ENCODE measurements at places on chromosomes 2 and 18.

DNA sequence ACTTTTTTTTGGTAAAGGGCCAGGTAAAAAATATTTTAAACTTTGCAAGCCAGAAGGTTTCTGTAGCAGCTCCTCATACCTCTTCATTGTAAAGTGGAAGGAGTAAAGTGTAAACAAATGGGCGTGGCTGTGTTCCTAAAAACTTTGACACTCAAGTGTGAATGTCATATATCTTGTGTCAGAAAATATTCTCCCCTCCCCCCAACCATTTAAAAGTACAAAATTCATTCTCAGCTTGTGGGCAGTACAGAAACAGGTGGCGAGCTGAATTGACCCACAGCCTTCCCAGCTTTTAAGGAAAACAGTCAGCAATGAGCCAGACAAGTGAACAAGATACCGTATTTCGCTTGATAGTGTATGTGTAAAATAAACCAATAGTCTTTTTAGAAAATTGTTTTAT lies 4.0 kb downstream of the YPEL5 start:
- no peak for DNase-seq

- no peak for DNase-seq
Observed at GRCh38 chr2:17460371-17461086, 57.7 kb downstream of the RAD51AP2 start.

GRCh38 chr18:23671564-23671963 lies 8.9 kb upstream of the ANKRD29 start:
- no peak for DNase-seq

GRCh38 chr2:239073270-239073669 lies 225.4 kb downstream of the TWIST2 start:
- DNase-seq = no peak

DNA sequence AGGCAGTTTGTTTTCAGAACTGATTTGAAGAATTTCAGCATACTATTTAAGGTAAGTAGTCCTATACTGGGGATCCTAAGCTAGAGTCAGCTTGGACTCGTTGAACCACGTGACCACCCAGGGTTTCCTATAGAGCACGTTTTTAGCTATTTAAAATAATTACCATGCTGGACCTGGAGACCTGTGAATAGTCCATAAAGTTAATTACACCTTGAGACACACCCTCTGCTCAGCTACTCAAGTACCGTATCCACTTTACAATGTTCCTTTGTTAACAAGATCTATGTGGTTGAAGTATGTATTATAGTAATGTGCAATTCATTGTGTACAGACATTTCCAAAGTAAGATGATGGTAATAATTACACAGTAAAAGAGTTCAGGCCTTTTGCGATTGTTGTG lies 67.6 kb downstream of the CRIM1 start:
- no peak for DNase-seq

DNA sequence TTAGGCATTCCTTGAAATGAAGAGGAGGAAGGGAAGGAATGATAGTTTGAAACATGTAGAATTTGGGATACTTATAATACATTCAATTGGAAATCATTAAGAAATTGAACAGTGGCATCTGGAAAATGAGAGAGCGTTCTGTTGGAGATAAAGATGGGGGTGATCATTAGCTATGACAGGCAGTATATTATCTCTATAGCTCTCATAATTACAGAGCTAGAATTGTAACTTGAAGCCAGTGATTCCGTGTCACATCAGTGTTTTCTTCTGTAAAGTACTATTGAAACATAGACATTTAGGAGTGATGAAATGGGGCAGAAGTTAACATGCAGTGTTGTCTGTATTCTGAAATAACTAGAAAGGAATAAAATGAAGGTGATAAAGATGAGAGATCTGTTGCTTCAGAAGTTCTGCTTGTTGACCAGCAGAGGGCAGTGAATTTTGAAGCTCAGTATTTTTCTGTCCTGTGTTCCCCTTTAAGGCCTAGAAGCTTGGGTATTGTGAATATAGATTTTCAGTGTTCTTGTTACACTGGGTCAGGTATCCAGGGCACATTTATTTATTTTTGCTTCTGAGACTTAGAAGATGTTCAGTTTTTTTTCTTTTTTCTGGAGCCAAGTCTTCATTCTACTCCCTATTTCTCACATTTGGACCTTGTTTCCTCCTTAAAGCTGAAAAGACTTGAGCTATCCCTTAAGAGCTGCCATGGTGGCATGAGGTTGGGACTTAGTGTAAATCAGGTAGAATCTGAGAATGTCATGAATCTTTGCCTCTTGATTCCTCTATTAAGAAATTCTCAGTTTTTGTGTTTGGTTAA lies 157.4 kb downstream of the TAF4B start:
- DNase-seq = no peak

GRCh38 chr2:17615728-17616351 lies 75.3 kb downstream of the VSNL1 start:
- DNase-seq = no peak

GRCh38 chr18:79495591-79496071 lies 99.9 kb downstream of the NFATC1 start:
- peak; percentile 71 for DNase-seq

- no peak for DNase-seq
Observed at GRCh38 chr2:113877711-113878598, 11.9 kb upstream of the ACTR3 start.

DNA sequence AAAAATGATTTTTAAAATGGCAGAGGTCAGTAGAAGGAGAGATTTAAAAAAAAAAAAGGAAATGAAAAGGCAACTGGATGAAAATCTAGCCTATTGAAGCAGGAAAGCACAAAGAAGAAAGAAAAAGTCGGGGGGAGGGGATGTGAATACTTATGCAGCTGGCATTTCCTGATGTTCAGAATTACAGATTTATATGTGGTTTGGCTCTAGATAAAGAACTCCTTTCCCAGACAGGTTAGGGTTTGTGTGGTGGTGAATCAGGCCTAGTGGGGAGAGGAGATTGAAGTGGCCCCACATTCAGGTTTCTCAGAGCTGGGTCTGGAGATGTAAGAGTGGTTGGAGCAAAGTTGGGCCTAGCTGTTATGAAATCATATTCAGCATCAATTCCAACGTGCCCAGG lies 394.4 kb downstream of the FIGN start:
- DNase-seq = no peak

GRCh38 chr2:3361518-3362389 lies 15.9 kb downstream of the EIPR1 start:
- DNase-seq = peak; percentile 67

DNA sequence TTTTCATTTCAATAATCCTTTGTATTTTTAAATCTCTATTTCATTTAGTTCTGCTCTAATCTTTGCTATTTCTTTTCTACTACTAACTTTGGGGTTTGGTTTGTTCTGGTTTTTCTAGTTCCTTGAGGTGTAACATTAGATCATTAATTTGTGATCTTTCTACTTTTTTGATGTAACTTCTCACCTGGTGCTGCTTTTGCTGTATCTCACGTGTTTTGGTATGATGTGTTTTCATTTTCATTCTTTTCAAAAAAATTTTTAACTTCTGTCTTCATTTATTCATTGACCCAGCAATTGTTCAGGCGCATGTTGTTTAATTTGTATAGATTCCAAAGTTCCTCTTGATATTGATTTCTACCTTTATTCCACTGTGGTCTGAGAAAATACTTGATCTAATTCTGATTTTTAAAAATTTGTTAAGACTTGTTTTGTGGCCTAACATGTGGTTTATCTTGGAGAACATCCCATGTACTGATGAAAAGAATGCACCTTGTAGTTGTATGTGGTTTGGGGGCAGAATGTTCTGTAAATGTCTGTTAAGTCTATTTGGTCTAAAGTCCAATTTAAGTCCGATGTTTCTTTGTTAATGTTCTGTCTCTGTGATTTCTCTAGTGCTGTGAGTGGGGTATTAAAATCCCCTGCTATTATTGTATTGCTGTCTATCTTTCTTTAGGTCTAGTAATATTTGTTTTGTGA lies 17.3 kb upstream of the MALT1 start:
- no peak for DNase-seq

DNA sequence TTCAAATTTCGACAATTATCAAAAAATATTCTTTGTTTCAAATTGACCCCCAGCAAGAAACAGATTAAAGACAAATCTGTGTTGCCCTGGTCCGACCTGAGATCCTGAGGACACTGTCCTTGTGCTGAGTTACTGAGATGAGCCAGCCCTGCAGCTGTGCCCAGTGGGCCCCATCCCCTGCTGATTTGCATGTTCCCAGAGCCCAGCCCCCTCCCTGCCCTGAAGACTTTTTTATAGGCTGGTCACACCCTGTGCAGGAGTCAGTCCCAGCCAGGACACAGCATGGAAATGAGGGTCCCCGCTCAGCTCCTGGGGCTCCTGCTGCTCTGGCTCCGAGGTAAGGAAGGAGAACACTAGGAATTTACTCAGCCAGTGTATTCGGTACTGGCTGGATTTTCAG lies 31.4 kb upstream of the ZNG1B start:
- no peak for DNase-seq

- no peak for DNase-seq
Observed at GRCh38 chr2:165149439-165149838, 54.4 kb downstream of the SCN3A start.

DNA sequence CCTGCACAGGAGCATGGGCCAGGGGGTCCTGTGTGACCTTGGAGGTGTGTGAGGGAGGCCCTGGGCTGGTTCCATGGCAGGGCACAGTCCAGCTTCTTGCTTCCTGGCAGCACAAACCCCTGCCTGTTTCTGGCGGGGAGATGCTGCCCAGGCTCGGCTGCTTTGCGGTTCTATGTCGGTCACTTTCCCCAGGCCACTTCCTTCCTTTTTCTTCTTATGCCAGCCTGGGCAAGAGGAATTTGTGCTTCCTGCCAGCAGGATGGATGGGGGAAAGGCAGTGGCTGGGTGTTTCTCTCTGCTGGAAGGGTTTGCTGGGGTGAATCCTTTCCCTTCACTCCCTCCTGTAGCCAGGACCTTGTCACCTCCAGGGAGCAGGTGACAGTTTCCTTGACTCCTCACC lies 24.3 kb downstream of the ASAP2 start:
- no peak for DNase-seq

DNA sequence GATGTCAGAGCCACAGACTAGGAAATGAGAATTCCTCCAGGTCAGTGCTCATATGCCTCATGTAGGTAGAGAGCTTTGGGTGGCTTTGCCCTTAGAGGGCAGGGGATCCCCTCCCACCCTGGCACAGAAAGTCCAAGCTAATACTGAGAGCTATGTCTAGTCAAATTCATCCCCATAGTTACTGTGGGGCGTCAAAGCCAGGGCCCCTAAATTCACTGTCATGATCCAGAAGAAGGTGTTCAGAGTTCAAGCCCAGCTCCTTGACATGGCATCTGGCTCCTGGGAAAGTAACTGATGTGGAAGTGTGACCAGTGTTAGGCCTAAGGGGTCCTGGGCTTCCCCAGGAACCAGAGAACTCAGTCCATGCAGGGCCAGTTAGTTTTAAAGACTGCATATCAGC lies 1.8 kb downstream of the THNSL2 start:
- no peak for DNase-seq

- no peak for DNase-seq
Observed at GRCh38 chr18:25732862-25733261, 357.6 kb downstream of the SS18 start.

- DNase-seq = no peak
Observed at GRCh38 chr2:231371430-231372054, 24.0 kb upstream of the B3GNT7 start.

DNA sequence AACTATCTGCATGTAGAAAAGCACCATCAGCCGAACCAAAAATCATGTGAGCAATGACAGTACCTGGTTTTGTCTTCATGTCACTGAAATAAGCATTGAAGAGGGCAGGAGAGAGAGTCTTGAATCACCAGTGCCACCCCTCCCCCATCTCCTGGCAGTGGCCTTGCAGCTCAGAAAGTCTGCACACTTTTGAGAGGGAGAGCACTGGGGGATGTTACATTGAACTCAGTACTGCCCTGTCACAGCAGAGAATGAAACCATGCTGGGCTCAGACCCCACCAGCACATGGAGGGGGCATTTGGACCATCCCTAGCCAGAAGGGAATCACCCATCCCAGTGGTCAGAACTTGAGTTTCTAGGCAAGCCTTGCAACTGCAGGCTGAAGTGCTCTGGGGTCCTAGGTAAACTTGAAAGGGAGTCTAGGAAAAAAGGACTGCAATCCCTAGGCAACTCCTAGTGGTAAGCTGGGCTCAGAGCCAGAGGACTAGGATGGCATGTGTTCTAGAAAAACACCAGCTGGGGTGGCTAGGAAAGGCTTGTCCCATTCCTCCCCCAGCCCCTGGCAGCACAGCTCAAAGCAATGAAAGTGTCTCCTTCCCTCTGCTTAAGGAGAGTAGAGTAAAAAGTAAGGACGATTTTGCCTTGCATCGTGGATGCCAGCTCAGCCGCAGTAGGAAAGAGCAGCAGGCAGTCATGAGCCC lies 259.9 kb upstream of the MYT1L start:
- peak; percentile 63 for DNase-seq

- no peak for DNase-seq
Observed at GRCh38 chr2:97736608-97737330, 23.4 kb downstream of the ZAP70 start.

DNA sequence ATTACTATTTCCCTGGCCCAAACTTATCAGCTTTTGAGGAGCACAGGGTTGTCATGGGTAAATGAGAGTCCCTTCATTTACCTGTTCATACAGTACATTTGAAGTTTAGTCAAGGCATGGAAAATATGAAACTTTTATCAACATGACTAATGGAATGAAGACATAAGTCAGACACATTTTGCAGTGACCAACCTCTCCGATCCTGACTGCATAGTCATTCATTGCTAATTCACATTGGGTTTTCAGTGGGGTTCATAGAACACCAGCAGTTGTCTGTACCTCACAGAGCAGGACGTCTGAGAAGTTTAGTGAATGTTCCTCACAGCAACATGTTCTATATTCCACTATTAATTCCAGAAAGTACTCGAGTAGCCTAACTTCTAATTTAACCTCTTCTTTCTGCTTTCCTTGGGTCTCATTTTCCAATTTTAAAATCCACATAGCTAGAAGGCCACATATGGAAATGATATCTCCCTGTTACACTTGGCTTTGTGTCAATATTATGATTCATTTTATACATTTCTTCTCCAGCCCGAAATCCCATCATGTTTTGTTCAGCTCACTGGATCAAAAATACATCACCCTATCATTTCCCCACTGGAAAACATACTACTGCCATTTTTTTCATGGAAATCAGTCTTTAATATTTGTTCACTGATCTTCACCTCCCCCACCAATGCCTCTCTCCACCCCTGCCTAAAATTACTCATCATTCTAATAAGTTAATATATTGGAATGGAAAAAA lies 65.9 kb downstream of the CDH20 start:
- DNase-seq = no peak

DNA sequence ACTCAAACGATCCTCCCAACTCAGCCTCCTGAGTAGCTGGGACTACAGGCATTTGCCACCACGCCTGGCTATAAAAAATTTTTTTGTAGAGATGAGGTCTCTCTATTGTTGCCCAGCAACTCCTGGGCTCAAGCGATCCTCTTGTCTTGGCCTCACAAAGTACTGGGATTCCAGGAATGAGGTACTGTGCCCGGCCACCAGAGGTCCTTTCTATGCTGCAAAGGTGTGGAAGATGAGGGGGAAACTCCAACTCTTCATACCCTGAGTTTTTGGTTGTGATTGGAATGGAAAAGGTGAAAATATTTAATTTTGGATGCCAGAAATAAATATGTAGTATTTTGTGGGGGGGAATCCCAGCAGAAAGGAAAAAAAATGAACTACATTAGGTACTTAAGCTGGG lies 36.0 kb downstream of the MRPL33 start:
- no peak for DNase-seq

Data from osteocyte (in vitro differentiated cells).